Left cardiac atrium (tissue), 4 donors: ENCODE measurements at places on chromosomes 1 and 21. TPM values are rescaled to one million over a fixed set of nuclear protein-coding genes. Genes with fewer than 3 reads are reported as not detected.

ATP1A2 gene
- total RNA-seq: 176 TPM

GRCh38 chr1:22769932-22770331 lies 59.3 kb downstream of the EPHB2 start:
- DNase-seq: no peak

GRCh38 chr1:10652626-10653025 lies 143.8 kb downstream of the CASZ1 start:
- DNase-seq: no peak

DNA sequence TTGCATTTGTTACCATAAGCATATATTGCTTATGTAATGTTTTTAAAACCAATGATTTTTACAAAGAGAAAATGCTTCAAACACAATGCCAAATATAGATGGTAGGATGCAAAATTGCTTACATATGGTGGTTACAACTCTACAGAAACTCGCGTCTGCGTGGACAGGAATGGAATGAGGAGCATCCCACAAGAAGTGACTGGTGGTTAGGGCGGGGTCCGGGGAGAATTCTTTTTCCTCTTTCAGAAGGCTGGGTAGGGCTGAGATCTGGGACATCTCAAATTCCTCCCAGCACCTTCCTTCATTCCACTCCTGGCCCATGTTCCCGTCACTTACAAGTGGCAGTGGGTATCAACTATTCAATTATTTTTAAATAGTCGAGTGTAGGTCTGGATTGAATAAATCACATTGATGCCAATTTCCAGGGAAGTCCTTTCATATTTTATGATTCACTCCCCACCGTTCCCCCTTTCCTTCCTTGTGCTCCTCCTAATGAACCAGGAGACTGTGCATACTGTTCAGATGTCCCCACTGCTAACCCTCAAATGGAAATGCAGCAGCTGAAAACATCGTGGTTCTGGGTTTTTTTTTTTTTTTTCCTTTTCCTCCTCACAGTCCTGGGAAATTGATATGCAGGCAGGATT lies 174.5 kb upstream of the POU3F1 start:
- no peak for DNase-seq

- no peak for DNase-seq
Observed at GRCh38 chr1:63960326-63960725, 186.5 kb downstream of the ROR1 start.
